ENCODE measurements at places on chromosomes 11 and 22. TPM values are rescaled to one million over a fixed set of nuclear protein-coding genes. Genes with fewer than 3 reads are reported as not detected.

DNA sequence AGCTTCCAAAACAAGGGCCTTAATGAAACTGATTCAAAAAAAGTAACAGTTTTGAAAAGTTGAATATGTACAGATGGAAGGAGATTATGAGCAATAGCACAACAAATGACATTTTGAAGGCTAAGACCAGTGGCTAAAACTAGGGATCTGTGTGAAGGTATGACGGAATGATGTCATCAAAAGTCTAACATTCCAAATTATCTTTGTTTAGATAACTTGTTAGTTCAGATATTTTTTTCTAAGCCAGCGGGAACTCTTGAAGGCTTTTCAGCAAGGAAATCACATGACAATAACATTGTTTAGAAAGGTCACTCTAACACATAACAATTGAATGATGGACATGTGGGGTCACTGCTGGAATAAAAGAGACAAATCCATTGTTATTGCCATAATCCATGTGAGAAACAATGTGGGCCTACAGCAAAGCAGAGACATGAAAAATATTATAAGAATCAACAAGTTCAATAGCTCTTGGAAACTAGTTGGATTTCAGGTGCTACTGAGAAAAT lies 260.5 kb downstream of the CASP12 start:
- H3K4me3 ChIP-seq, result no peak overlapping the region
- no peaks in the 10 kb centered on the region for H3K36me3 ChIP-seq
- no peak for DNase-seq
- no peaks in the 10 kb centered on the region for H3K27me3 ChIP-seq
- no peak overlapping the region for H3K27ac ChIP-seq

- no peak for DNase-seq
- no peaks in the 10 kb centered on the region for H3K27me3 ChIP-seq
- no peaks in the 10 kb centered on the region for H3K36me3 ChIP-seq
Observed at GRCh38 chr22:43493297-43493696, 81.5 kb downstream of the MPPED1 start.

DNA sequence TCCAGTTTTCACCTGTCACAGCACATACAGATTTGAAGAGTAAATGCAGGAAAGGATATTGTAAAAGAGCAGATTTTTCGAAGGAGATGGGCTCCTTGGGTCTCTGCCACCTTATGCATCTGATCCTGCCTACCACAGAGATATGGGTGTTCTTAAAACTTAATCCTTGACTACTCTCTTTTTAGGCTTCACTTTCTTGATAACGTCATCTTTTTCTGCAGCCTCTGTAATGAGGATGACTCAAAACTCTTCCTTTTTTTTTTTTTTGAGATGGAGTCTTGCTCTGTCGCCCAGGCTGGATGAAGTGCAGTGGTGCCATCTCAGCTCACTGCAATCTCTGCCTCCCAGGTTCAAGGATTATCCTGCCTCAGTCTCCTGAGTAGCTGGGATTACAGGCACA lies 7.8 kb downstream of the PRR14L start:
- no peaks in the 10 kb centered on the region for H3K27me3 ChIP-seq
- no peak for DNase-seq
- no peak overlapping the region for H3K4me3 ChIP-seq
- H3K4me1 ChIP-seq, result no peaks in the 10 kb centered on the region

DNA sequence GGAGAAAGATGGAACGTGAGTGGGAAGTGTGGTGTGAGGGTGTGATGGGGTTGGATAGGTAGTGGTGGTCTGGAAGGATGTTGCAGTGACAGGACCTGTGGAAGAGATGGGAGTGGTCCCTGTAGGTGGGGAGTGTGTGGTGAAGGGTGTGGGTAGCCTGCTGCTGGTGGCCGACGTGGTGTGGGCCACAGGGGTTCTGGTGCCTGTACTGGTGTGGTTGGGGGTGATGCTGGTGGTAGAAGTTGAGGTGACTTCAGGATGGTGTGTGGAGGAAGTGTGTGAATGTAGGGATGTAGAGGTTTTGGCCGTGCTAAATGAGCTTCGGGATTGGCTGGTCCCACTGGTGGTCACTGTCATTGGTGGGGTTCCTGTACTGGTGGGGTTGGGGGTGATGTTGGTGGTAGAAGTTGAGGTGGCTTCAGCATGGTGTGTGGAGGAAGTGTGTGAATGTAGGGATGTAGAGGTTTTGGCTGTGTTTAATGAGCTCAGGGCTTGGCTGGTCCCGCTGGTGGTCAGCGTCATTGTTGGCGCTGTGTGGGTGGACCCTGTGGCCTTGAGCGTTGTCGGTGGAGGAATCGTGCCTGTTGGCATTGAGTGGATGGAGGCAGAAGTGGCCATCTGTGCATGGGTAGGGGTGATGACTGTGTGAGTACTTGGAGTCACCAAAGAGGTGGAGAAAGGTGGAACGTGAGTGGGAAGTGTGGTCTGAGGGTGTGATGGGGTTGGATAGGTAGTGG lies 19.1 kb downstream of the MUC6 start:
- no peak overlapping the region for H3K27ac ChIP-seq
- no peaks in the 10 kb centered on the region for H3K4me1 ChIP-seq
- no peak overlapping the region for H3K4me3 ChIP-seq

DNA sequence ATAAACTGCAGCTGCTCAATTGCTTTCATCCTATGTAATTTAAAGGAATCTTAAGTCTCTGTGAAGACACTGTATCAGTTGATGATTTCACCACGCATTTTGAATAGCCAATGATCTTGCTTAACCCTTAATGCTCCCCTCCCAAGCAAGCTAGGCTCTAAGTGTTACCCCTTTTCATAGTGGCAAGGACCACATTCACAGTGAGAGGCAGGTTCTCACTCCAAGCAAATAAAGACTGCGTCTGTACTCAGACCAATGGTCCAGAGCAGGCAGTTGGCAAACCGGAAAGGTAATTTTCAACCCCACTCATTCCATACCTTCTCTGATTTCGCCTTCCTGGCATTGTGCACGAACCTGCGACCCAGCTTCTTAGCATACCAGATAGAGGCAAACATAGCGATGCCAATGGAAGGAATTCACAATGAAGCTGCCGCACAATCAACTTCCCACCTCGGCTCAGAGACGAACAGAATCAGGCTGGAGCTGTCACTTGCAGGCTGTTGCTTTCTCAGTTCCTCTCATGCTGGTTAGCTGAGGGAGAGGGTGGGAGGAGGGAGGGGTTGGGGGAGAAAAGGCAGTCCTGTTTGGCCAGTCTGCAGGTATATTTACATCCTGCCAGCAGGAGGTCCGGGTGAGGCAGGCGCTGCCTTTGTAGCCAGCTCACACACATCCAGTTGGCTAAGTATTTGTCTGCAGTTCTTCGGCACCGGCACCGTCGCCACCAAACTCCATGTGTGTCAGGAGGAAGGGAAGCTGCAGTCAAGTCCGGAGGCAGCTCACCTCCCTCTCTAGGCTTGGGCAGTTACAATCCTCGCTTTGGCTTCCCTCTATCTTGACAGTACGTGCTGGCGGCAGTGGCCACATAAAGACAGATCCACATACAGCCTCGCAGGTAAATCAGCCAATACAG lies 1151.2 kb upstream of the CCDC90B start:
- no peak overlapping the region for H3K27ac ChIP-seq
- no peaks in the 10 kb centered on the region for H3K4me1 ChIP-seq
- peaks cover 12% of the 10 kb centered on the region for H3K27me3 ChIP-seq
- no peaks in the 10 kb centered on the region for H3K36me3 ChIP-seq
- H3K4me3 ChIP-seq, result peak overlapping the region; percentile 7

EPS8L2 gene
- polyA plus RNA-seq, result 260 TPM

SLC29A2 gene
- 13.2 TPM for polyA plus RNA-seq

PTGDR2 gene
- 5.0 TPM for polyA plus RNA-seq

- H3K4me3 ChIP-seq, result no peak overlapping the region
- no peaks in the 10 kb centered on the region for H3K27me3 ChIP-seq
- peaks cover 11% of the 10 kb centered on the region for H3K36me3 ChIP-seq
- DNase-seq, result no peak
Observed at GRCh38 chr11:78555592-78555991, 19.1 kb downstream of the NARS2 start.

DDI1 gene
- polyA plus RNA-seq, result not detected

DNA sequence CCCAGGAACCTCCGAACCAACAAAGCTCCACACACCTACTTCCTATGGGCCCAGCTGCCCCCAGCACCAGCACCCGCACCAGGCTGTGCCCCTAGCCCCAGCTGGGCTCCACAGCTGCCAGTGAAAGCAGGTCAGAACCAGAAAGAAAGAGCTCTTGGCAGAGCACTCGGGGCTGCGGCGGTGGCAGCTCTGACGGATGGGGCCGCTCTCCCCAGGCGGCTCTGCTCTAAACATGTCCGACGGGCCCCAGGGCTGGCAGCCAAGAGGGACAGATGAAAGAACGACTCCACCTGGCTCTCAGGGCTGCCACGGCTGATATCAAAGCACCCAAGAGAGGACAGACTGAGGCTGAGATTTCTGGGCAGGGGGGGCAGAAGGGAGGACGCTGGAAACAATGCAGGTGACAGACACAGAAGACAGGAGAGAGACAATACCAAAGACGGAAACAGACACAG lies 25.7 kb downstream of the LRFN4 start:
- H3K27me3 ChIP-seq, result no peaks in the 10 kb centered on the region
- no peak overlapping the region for H3K27ac ChIP-seq
- H3K36me3 ChIP-seq, result no peaks in the 10 kb centered on the region
- no peak for DNase-seq

DLAT gene
- 26.1 TPM for polyA plus RNA-seq

GRCh38 chr11:57342702-57343101 lies 4.5 kb downstream of the P2RX3 start:
- H3K4me1 ChIP-seq, result peaks cover 3% of the 10 kb centered on the region
- H3K27ac ChIP-seq, result no peak overlapping the region
- no peaks in the 10 kb centered on the region for H3K27me3 ChIP-seq
- no peak overlapping the region for H3K4me3 ChIP-seq
- DNase-seq, result no peak
- no peaks in the 10 kb centered on the region for H3K36me3 ChIP-seq

GRCh38 chr11:57547854-57548377 lies 10.5 kb downstream of the SMTNL1 start:
- DNase-seq, result no peak
- H3K27me3 ChIP-seq, result peaks cover 2% of the 10 kb centered on the region
- no peak overlapping the region for H3K4me3 ChIP-seq
- peaks cover 40% of the 10 kb centered on the region for H3K36me3 ChIP-seq
- H3K27ac ChIP-seq, result no peak overlapping the region

DEFB131B gene
- polyA plus RNA-seq, result not detected

DNA sequence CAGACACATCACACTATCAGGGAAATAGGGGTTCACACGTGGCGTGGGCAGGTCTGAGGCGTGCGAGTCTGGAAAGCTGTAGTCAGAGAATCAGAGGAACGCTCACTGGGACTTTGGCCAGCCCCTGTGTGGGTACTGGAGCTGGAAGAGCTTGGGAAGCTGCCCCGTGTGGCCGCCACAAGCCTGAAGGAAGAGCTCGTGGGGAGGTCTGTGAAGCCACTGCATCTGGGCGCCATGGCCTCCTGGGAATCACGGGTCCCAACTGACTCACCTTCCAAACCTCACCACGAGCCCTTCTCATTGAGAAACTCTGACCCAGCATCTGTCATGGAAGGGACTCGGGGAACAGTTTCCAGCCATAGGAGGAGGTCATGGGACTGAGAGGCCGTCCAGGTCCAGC lies 5.9 kb upstream of the MRGPRF start:
- peaks cover 9% of the 10 kb centered on the region for H3K27me3 ChIP-seq
- no peak overlapping the region for H3K4me3 ChIP-seq
- no peaks in the 10 kb centered on the region for H3K36me3 ChIP-seq
- H3K27ac ChIP-seq, result no peak overlapping the region

GRCh38 chr11:27656806-27657483 lies 43.3 kb downstream of the BDNF start:
- H3K4me1 ChIP-seq, result no peaks in the 10 kb centered on the region
- DNase-seq, result no peak
- H3K27ac ChIP-seq, result no peak overlapping the region
- no peak overlapping the region for H3K4me3 ChIP-seq

- H3K36me3 ChIP-seq, result no peaks in the 10 kb centered on the region
- peak overlapping the region; percentile 62 for H3K4me3 ChIP-seq
- peak; percentile 24 for DNase-seq
- H3K27ac ChIP-seq, result peak overlapping the region; percentile 43
Observed at GRCh38 chr11:47981667-47982404, 1.5 kb downstream of the PTPRJ start.

DNA sequence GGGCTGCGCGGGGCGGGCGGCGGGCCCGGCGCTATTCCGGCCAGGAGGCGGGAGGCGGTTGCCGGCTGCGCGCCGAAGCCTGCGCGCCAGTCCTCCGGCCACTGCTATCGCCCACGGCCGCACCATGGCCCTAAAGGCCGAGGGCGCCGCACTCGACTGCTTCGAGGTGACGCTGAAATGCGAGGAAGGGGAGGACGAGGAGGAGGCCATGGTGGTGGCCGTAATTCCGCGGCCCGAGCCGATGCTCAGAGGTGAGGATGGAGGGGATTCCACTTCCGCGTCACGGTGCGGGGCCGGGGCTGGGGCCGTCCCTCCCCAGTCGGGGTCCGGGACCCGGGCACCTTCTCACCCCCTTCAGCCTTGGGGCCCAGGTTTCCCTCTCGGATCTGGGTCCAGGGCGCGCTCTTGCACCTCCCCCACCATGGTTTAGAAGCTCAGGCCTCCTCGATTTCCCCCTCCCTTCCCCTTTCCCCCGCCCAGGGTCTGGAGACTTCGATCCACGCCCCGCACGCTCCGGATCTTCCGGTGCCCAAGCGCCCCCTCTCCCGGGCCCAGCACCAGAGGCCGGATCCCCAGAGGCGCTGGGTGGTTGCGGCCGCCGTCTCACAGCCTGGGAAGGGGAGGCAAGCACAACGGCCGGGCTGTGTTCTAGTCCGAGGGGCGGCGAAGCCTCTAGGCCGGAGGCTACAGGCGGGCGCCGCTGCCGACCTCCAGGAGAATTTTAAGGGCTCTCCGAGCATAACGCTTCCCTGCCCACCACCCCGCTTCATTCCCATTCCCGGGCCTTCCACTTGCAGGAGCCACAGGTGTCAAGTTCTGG lies 517 bp downstream of the SPINDOC start:
- DNase-seq, result peak; percentile 40
- no peaks in the 10 kb centered on the region for H3K27me3 ChIP-seq
- H3K4me1 ChIP-seq, result peaks cover 10% of the 10 kb centered on the region
- peak overlapping the region; percentile 92 for H3K4me3 ChIP-seq
- H3K27ac ChIP-seq, result peak overlapping the region; percentile 45
- peaks cover 21% of the 10 kb centered on the region for H3K36me3 ChIP-seq

DNA sequence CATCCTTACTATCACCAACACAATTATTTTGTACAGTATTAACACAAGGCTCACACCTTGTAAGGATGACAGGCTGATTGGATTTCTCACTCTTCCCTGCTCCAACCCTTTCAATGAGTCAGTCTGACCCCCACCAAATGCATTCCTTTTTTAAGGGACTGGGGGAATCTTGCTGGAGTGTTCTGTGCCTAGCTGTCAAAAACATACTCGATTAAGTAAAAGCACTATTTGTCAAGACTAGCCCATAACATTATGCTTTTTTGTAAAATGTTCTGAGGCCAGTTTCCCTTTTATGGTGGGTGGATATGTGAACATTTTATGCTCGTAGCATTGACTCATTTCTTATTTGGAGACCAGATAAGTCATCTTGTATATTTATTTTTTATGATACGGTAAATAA lies 87.2 kb downstream of the PDHX start:
- H3K27me3 ChIP-seq, result no peaks in the 10 kb centered on the region
- peaks cover 4% of the 10 kb centered on the region for H3K4me1 ChIP-seq
- no peaks in the 10 kb centered on the region for H3K36me3 ChIP-seq

GRCh38 chr11:83475760-83476159 lies 189.6 kb upstream of the CCDC90B start:
- H3K36me3 ChIP-seq, result no peaks in the 10 kb centered on the region
- H3K4me1 ChIP-seq, result no peaks in the 10 kb centered on the region
- H3K27ac ChIP-seq, result no peak overlapping the region
- DNase-seq, result no peak
- H3K4me3 ChIP-seq, result no peak overlapping the region
